ENCODE measurements at places on chromosomes 1 and 21. TPM values are rescaled to one million over a fixed set of nuclear protein-coding genes. Genes with fewer than 3 reads are reported as not detected.

ST6GALNAC3 gene
- polyA plus RNA-seq, result 1.9 TPM

TMPRSS3 gene
- 3.7 TPM for polyA plus RNA-seq

SEMA4A gene
- 4.1 TPM for polyA plus RNA-seq

DSTYK gene
- 2.4 TPM for polyA plus RNA-seq

GRCh38 chr21:46551636-46552241 lies 53.1 kb downstream of the S100B start:
- peak; percentile 29 for DNase-seq
- no peak overlapping the region for H3K4me3 ChIP-seq
- no peaks in the 10 kb centered on the region for H3K4me1 ChIP-seq

DNA sequence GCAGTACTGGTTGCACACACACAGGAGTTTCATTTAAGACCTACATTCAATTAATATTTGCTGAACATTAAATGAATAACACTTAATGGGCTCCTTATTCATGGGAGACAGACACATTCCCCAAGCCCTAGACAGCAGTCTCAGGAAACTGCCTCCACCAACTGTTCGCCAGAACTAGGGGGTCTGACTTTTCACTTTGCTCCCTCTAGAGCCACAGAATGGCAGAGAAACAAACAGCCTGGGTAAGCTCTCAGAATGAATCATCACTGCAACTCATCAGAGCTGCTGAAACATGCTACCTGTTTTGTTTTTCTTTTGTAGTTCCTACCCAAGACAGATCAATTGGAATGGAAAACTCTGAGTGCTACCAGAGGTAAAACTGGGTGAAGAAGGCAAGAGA lies 31.7 kb downstream of the ELK4 start:
- H3K4me1 ChIP-seq, result peaks cover 21% of the 10 kb centered on the region
- no peaks in the 10 kb centered on the region for H3K36me3 ChIP-seq
- H3K4me3 ChIP-seq, result no peak overlapping the region
- DNase-seq, result no peak
- peak overlapping the region; percentile 72 for H3K27ac ChIP-seq

DNA sequence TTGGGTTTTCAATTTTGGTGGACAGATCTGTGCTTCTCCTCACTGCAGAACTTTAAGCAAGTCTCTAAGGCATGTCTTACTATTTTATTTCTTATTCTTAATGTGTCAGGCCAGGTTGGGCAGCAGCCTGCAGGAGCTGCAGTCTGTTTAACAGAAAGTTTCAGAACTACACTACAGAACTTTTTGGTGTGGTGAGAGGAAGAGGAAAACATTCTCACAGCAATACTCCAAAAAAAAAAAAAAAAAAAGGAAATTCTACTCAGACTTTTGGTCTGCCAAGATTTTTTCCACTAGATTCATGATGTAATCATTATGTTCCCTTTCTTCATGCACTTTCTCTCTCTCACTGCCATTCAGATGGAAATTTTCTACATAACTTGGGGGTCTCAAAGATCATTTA lies 255.2 kb downstream of the COL11A1 start:
- DNase-seq, result no peak
- no peaks in the 10 kb centered on the region for H3K36me3 ChIP-seq
- H3K4me1 ChIP-seq, result no peaks in the 10 kb centered on the region
- no peak overlapping the region for H3K4me3 ChIP-seq

DNA sequence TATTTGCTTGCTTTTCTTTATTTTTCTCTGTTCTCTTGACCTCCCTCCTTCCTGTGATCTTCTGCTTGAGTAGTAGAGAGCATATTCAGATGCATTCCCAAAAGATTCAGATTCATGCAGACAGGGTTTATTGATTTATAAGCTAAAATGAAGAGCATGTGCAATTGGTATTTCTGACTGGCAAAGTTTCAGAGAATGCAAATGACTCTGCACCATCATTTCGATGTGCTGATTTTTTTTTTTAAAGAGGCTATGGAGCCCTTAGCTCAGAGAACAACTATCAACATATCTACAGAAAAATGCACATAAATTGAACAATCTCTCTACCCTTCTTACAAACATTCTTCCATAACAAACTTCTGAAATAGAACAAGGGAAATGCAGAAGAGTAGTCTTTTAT lies 312.0 kb downstream of the VAV3 start:
- H3K4me3 ChIP-seq, result no peak overlapping the region
- DNase-seq, result no peak
- H3K27me3 ChIP-seq, result no peaks in the 10 kb centered on the region
- H3K4me1 ChIP-seq, result no peaks in the 10 kb centered on the region
- no peak overlapping the region for H3K27ac ChIP-seq
- no peaks in the 10 kb centered on the region for H3K36me3 ChIP-seq

- no peaks in the 10 kb centered on the region for H3K4me1 ChIP-seq
- H3K36me3 ChIP-seq, result peaks cover 16% of the 10 kb centered on the region
- no peaks in the 10 kb centered on the region for H3K27me3 ChIP-seq
- H3K27ac ChIP-seq, result no peak overlapping the region
- H3K4me3 ChIP-seq, result no peak overlapping the region
- DNase-seq, result no peak
These were observed 45.2 kb downstream of the CLEC20A start for GRCh38 chr1:178451529-178451928.

DNA sequence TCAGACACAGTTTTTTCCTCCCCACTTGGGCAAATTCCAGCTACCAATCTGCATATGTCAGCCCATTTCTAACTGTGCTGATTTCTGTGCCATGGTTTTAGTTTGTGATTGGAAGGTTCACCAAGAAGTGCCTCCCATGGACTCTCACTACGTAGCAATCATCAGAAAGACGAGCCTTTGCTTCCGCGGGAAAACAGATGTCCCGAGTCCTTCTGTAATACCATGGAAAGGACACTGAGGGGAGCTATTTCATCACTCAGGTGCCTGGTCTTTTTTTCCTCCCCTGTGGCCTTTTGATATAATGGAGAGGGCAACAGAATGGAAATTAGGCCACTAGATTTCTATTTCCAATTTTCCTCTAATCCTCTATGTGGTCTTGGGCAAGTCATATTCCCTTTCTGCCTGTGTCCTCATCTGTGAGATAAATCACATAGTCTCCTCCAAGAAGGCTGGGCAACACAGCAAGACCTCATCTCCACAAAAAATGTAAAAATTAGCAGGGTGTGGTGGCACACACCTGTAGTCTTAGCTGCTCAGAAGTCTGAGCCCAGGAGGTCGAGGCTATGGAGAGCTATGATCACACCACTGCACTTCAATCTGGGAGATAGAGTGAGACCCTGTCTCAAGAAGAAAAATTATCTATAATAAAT lies 24.8 kb downstream of the LEMD1 start:
- peaks cover 11% of the 10 kb centered on the region for H3K27me3 ChIP-seq
- no peak overlapping the region for H3K27ac ChIP-seq
- no peaks in the 10 kb centered on the region for H3K4me1 ChIP-seq

DNA sequence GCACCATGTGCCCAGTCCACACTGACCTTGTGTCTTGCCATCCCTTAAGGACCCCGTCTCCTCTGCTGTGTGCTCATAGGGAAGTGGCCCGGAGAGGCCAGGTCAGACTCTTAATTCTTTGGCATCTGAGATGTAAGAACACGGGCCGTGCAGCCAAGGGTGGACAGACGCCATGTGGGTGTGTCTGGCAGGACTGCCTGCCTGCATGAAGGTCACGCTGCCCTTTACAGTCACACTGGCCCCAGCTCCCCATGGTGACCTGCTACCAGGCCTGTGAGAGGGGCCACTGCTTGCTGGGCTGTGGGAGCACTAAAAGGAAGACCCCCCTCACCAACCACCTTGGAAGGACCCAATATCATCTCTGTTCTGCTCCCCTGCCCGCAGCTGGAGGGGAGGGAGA lies 17.7 kb downstream of the DHRS3 start:
- no peaks in the 10 kb centered on the region for H3K27me3 ChIP-seq
- no peak overlapping the region for H3K4me3 ChIP-seq
- peak overlapping the region; percentile 87 for H3K27ac ChIP-seq
- peaks cover 100% of the 10 kb centered on the region for H3K4me1 ChIP-seq
- peak; percentile 49 for DNase-seq
- peaks cover 4% of the 10 kb centered on the region for H3K36me3 ChIP-seq

DNA sequence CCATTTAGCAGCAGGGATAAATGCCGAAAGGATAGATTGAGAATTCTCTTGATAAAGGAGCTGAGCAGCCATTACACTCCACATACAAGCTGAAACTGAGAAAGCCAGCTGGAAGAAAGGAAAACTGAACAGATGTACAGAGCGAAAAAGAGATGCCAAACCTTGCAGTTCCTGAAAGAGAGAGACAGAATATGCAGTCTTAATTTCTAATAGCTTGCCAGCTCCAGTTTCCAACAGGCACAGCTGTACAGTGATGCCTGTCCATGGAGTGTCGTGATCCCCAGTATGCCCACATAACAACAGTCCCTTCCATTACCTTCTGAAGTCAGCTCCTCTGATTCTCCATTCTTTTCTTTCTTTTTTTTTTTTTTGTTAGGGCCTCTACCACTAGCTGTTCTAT lies 22.7 kb downstream of the ABL2 start:
- H3K36me3 ChIP-seq, result no peaks in the 10 kb centered on the region
- peak; percentile 20 for DNase-seq
- H3K27me3 ChIP-seq, result no peaks in the 10 kb centered on the region
- H3K27ac ChIP-seq, result no peak overlapping the region
- no peaks in the 10 kb centered on the region for H3K4me1 ChIP-seq

- no peaks in the 10 kb centered on the region for H3K4me1 ChIP-seq
- DNase-seq, result no peak
- no peaks in the 10 kb centered on the region for H3K27me3 ChIP-seq
- no peak overlapping the region for H3K4me3 ChIP-seq
These were observed 67.7 kb downstream of the SELENOF start for GRCh38 chr1:86846164-86846647.

DNA sequence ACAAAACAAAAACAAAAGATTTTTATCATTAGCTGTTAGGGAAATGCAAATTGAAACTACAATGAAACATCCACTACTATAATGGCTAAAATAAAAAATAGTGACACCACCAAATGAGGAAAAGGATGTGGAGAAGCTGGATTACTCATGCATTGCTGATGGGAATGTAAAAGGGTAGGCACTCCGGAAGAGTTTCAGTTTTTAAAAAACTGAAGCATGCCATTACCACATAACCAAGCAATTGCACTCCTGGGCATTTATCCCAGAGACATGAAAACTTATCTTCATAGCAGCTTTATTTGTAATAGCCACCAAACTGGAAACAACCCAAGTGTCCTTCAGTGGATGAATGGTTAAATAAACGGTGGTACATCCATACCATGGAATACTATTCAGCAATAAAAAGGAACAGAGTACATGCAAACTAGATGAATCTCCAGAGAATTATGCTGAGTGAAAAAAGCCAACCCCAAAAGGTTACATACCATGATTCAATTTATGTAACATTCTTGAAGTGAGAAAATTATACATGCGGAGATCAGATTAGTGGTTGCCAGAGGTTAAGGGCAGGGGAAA lies 14.5 kb upstream of the CFAP298 start:
- H3K4me3 ChIP-seq, result no peak overlapping the region
- no peak for DNase-seq
- H3K4me1 ChIP-seq, result no peaks in the 10 kb centered on the region
- H3K36me3 ChIP-seq, result peaks cover 9% of the 10 kb centered on the region
- H3K27me3 ChIP-seq, result peaks cover 4% of the 10 kb centered on the region

GRCh38 chr1:8122477-8123407 lies 96.6 kb upstream of the ERRFI1 start:
- no peak overlapping the region for H3K4me3 ChIP-seq
- H3K4me1 ChIP-seq, result peaks cover 33% of the 10 kb centered on the region
- peak overlapping the region; percentile 93 for H3K27ac ChIP-seq

DNA sequence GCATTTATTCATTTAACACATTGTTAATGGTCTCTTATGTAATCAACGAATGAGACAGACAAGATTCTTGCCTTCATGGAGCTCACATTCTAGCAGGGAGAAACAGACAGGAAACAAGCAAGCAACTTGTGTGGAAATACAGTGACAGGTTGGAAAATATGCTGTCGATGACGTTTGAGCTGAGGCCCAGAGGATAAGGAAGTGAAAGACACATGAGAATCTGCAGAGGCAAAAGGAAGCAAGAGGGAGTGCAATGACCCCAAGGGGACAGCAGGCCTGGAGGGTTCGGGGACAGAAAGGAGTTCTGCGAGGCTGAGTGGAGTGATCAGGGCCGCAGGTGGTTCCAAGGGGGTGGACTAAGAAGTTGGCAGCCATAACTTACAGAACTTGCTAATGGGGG lies 60.6 kb upstream of the AKT3 start:
- no peaks in the 10 kb centered on the region for H3K4me1 ChIP-seq
- H3K4me3 ChIP-seq, result no peak overlapping the region
- H3K27me3 ChIP-seq, result peaks cover 14% of the 10 kb centered on the region
- H3K27ac ChIP-seq, result no peak overlapping the region
- H3K36me3 ChIP-seq, result no peaks in the 10 kb centered on the region

DNA sequence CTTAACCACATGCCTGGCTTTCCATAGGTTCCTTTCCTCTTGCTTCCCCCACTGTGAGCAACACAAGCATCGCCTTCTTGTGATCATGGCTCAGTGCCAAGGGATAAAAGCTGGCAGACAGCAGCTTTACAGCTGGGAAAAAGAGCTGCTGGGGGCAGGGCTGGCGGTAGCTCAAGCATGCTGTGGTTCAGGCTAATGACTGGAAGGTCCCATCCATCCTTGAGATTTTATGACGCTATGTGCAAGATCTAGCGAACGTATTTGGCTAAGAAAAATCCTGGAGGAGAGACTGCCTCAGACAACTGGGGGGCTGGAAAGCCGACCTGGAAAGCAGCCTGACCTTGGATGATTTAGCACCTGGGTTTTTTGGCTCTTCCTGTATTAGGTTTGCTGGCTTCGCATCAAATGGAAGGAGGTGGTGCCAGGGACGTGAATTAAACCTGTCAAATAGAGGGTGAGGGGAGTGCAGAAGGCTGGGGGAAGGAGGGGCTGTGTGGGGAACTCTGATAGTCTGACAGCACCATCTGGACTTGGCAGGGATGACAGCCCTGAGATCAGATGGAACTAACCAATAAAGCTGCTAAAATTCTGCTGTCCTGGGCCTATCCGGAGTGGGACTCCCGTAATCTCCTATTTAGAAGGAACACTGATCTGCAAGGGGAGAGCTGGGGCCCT lies 34.8 kb downstream of the ZMYND12 start:
- H3K36me3 ChIP-seq, result no peaks in the 10 kb centered on the region
- no peak overlapping the region for H3K4me3 ChIP-seq
- peaks cover 21% of the 10 kb centered on the region for H3K4me1 ChIP-seq
- DNase-seq, result no peak
- no peaks in the 10 kb centered on the region for H3K27me3 ChIP-seq

- H3K27ac ChIP-seq, result no peak overlapping the region
- DNase-seq, result no peak
- H3K4me1 ChIP-seq, result peaks cover 15% of the 10 kb centered on the region
- H3K4me3 ChIP-seq, result no peak overlapping the region
- H3K36me3 ChIP-seq, result no peaks in the 10 kb centered on the region
These were observed 672.8 kb downstream of the LMO4 start for GRCh38 chr1:88001460-88001859.

GRCh38 chr1:208759255-208759654 lies 515.1 kb upstream of the PLXNA2 start:
- H3K4me3 ChIP-seq, result no peak overlapping the region
- no peak overlapping the region for H3K27ac ChIP-seq
- no peak for DNase-seq
- H3K36me3 ChIP-seq, result no peaks in the 10 kb centered on the region

Measured in stomach (tissue), 19 donors.